ENCODE measurements at places on chromosomes 4 and X.

GRCh38 chr4:184370711-184371389, 103.5 kb downstream of the IRF2 start:
- H3K27me3 ChIP-seq = no peaks in the 10 kb centered on the region
- peaks cover 4% of the 10 kb centered on the region for H3K36me3 ChIP-seq
- H3K27ac ChIP-seq = no peak overlapping the region
- DNase-seq = no peak
- H3K4me1 ChIP-seq = no peaks in the 10 kb centered on the region

GRCh38 chr4:56093576-56093975, 144.8 kb downstream of the CEP135 start:
- H3K27me3 ChIP-seq = peaks cover 10% of the 10 kb centered on the region
- H3K27ac ChIP-seq = no peak overlapping the region
- DNase-seq = no peak

DNA sequence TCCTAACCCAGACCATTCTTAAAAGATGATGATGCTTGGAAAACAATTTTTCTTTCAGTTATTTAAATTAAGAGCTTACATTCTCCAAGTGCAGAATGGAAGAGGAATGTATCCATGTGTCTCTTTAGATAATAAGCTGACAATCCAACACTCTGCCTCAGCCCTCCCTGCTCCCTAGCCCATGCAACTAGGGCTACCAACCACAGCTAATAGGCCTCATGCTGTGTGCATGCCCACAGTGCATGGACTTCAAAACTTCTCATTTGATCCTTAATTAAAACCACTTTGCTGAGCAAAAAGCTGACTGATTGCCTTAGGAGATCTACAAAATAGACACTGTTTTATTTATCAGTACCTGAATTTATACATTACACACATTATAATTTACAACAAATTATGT, 473.9 kb downstream of the GALNTL6 start:
- no peak overlapping the region for H3K4me3 ChIP-seq
- H3K27ac ChIP-seq = no peak overlapping the region
- no peaks in the 10 kb centered on the region for H3K36me3 ChIP-seq
- H3K27me3 ChIP-seq = no peaks in the 10 kb centered on the region
- H3K4me1 ChIP-seq = no peaks in the 10 kb centered on the region

DNA sequence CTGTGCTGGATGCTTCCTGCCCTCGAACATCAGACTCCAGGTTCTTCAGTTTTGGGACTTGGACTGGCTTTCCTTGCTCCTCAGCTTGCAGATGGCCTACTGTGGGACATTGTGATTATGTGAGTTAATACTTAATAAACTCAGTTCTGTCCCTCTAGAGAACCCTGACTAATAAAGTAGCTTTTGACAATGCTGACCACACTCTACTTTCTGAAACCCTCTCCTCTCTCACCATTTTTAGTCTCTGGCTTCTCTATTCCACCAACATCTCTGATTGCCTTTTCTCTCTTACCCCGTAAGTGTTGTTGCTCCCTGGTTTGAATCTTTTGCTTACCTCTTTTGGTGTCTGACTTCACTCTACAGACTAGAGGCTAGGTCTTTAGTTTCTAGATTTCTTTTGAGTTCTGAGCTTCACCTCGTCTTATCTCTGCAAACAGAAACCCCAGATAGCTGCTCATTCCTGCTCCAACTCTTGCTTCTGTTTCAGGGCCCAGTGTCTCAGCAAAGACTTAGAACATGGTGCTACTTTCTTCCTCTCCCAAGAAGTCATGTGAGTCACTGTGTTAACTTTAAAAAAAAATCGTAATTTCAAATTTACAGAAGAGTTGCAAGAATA, 11.4 kb downstream of the TMSB4X start:
- peak overlapping the region; percentile 73 for H3K4me3 ChIP-seq
- peaks cover 48% of the 10 kb centered on the region for H3K4me1 ChIP-seq

- H3K36me3 ChIP-seq = no peaks in the 10 kb centered on the region
- no peaks in the 10 kb centered on the region for H3K27me3 ChIP-seq
- no peaks in the 10 kb centered on the region for H3K4me1 ChIP-seq
- H3K27ac ChIP-seq = no peak overlapping the region
Observed at GRCh38 chr4:21885241-21885640, 63.3 kb downstream of the KCNIP4 start.

- peaks cover 46% of the 10 kb centered on the region for H3K4me1 ChIP-seq
- no peaks in the 10 kb centered on the region for H3K27me3 ChIP-seq
- H3K36me3 ChIP-seq = peaks cover 23% of the 10 kb centered on the region
Observed at GRCh38 chr4:159104694-159105414, 2.0 kb downstream of the RAPGEF2 start.

GRCh38 chr4:172683021-172683420, 485.6 kb upstream of the GALNT7 start:
- DNase-seq = no peak
- no peaks in the 10 kb centered on the region for H3K27me3 ChIP-seq
- no peaks in the 10 kb centered on the region for H3K4me1 ChIP-seq
- H3K27ac ChIP-seq = no peak overlapping the region

- H3K27ac ChIP-seq = no peak overlapping the region
- no peak overlapping the region for H3K4me3 ChIP-seq
- H3K27me3 ChIP-seq = peaks cover 21% of the 10 kb centered on the region
- peaks cover 1% of the 10 kb centered on the region for H3K36me3 ChIP-seq
Observed at GRCh38 chr4:74623041-74623440, 171.3 kb downstream of the BTC start.

DNA sequence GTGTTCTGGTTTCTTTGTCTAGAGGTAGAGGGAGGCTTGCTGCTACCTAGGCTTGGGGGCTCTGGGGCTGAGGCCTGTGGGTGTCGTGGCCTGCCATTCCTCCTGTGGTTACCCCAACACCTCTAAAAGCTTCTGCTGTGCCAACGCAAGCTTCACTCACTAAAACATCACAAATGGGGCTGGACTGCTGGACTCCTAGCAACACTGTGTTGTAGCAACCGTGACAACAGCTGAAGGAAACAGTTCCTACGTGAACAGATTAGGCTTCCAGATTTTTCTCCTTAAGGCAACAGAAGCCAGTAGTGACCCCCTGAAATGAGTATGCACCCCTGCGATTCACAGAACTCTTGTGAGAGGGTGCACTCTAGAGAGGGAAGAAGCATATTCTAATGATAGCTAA, 138.3 kb upstream of the TEX13D start:
- no peak overlapping the region for H3K4me3 ChIP-seq
- no peaks in the 10 kb centered on the region for H3K27me3 ChIP-seq
- no peaks in the 10 kb centered on the region for H3K4me1 ChIP-seq
- H3K27ac ChIP-seq = no peak overlapping the region
- DNase-seq = no peak

DNA sequence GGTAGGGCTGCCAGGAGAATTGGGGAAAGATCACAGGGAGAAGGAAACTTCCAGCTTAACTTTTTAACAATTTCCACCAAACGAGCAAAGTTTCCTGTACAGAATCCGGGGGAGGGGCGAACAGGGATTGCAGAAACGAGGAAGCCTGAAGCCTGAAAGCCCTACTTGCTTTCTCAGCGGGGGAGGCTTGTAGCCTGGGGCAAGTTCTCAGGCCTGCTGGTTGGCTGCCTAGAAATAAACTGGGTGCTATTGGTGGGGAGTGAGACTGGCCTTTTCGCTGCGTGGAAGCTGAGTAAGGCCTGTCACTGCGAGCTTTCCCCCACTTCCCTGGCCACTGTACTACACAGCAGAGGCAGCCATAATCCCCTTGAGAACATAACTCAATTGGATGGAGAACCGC, 110.8 kb upstream of the ATP8A1 start:
- H3K4me3 ChIP-seq = no peak overlapping the region
- H3K27me3 ChIP-seq = peaks cover 24% of the 10 kb centered on the region
- no peak for DNase-seq
- H3K4me1 ChIP-seq = no peaks in the 10 kb centered on the region

GRCh38 chrX:149910178-149910695, 19.1 kb upstream of the HSFX4 start:
- H3K4me1 ChIP-seq = no peaks in the 10 kb centered on the region
- no peak overlapping the region for H3K4me3 ChIP-seq
- H3K27ac ChIP-seq = no peak overlapping the region
- H3K27me3 ChIP-seq = no peaks in the 10 kb centered on the region

- no peak for DNase-seq
- H3K27ac ChIP-seq = no peak overlapping the region
- H3K4me3 ChIP-seq = no peak overlapping the region
- no peaks in the 10 kb centered on the region for H3K4me1 ChIP-seq
Observed at GRCh38 chr4:183095199-183095512, 3.9 kb upstream of the WWC2 start.

DNA sequence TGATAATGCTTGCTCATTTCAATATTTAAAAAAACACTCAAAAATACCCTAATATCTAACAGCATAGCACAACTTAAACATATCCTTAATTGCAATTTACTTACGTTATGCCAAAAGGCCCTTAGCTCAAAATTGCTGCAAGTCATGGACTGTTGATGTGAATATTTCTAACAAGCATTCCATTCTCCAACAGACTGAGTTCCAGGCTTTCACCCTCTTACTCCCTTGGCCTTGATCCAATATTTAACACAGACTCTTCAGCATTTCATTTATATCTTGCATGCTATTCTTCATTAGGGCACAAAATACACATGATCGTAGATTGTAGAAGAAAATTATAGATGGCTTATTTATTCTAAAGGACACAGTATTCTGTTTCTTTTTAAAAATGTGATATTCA, 96.5 kb downstream of the RNF150 start:
- no peak for DNase-seq
- no peak overlapping the region for H3K27ac ChIP-seq
- H3K36me3 ChIP-seq = no peaks in the 10 kb centered on the region
- H3K4me3 ChIP-seq = no peak overlapping the region

- no peaks in the 10 kb centered on the region for H3K4me1 ChIP-seq
- H3K4me3 ChIP-seq = no peak overlapping the region
- no peaks in the 10 kb centered on the region for H3K27me3 ChIP-seq
- DNase-seq = no peak
- H3K36me3 ChIP-seq = no peaks in the 10 kb centered on the region
- no peak overlapping the region for H3K27ac ChIP-seq
Observed at GRCh38 chr4:85828027-85828890, 353.3 kb downstream of the ARHGAP24 start.

DNA sequence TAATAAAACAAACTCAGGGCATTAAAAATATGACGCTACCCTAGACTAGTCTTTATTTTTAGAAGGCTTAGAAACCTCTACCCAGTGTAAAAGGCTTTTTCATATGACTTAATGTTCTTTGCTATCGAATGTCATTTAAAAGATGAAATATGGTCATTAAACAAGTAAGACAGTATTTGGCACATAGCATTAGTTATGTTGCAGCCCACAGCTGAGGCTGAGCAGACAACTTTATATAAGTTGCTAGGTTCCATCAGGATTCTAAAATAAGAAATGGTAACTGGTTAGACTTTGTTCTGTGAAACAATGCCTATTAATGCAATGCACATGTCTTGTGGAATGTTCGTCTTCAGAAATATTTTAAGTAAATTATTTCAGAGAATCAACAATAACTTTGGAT, 10.4 kb upstream of the PRSS12 start:
- H3K4me1 ChIP-seq = no peaks in the 10 kb centered on the region
- DNase-seq = no peak
- H3K4me3 ChIP-seq = no peak overlapping the region
- no peaks in the 10 kb centered on the region for H3K36me3 ChIP-seq
- H3K27me3 ChIP-seq = peaks cover 44% of the 10 kb centered on the region

- no peaks in the 10 kb centered on the region for H3K4me1 ChIP-seq
- DNase-seq = no peak
- no peaks in the 10 kb centered on the region for H3K36me3 ChIP-seq
- H3K27ac ChIP-seq = no peak overlapping the region
Observed at GRCh38 chr4:22814906-22815305, 122.2 kb downstream of the GBA3 start.

GRCh38 chr4:41406113-41406516, 131.8 kb upstream of the LIMCH1 start:
- no peak overlapping the region for H3K27ac ChIP-seq
- H3K27me3 ChIP-seq = no peaks in the 10 kb centered on the region
- DNase-seq = no peak

DNA sequence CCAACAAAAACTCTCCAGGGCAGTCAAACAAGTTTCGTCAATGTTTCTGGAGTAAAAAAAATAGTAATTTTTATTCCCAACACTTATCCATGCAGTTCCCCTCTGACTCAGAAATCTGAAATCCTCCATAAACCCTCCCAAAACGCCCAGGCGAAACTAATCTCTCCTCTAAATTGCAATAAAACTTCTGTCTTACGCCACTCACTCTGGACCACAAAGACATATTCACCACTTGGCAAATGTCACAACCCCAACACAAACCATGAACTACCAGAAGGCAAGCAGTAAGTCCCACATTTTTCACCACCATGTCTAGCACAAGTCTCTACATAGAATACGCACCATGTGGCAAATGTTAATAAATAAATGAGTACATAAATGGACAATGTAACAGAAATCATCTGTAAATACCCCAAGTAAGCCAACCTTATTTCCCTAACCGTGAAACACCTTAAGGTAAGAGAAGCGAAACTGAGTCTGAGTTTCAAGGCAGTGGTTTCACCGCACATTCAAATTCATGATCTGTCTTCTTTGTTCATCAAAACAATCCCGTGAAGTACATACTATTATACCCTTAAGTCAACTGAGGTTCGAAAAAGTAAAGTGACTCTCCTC, 1.6 kb downstream of the PAPSS1 start:
- H3K4me1 ChIP-seq = peaks cover 34% of the 10 kb centered on the region
- H3K27me3 ChIP-seq = no peaks in the 10 kb centered on the region
- DNase-seq = no peak

DNA sequence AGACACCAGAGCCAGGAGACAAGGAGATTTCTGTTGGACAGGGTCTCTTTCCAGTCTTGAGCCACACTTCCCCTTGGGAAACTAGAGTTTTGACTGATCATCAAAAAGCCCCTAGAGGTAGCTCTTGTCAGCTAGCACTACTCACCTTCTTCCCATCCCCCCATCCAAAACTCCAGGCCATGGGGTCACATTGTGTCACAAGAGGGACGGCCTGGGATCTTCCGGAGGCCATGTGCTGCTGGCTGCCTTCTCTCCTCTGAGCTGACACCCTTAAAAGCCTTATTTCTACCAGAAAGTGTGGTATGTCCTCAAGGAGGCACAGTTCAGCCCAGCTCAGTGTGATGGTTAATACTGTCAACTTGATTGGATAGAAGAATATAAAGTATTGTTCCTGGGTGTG, 7.8 kb downstream of the PNMA3 start:
- H3K27me3 ChIP-seq = no peaks in the 10 kb centered on the region
- no peak overlapping the region for H3K27ac ChIP-seq
- H3K4me1 ChIP-seq = no peaks in the 10 kb centered on the region

All from central memory CD8-positive, alpha-beta T cell (primary cell).